Hypothalamus (tissue), 51 donors: ENCODE measurements at places on chromosomes 6 and 20.
A peak's percentile ranks its signal among the peaks of the same experiment; 100 is the strongest.

GRCh38 chr20:51750037-51750769, 18.0 kb downstream of the ATP9A start:
- peak; percentile 60 for DNase-seq

DNA sequence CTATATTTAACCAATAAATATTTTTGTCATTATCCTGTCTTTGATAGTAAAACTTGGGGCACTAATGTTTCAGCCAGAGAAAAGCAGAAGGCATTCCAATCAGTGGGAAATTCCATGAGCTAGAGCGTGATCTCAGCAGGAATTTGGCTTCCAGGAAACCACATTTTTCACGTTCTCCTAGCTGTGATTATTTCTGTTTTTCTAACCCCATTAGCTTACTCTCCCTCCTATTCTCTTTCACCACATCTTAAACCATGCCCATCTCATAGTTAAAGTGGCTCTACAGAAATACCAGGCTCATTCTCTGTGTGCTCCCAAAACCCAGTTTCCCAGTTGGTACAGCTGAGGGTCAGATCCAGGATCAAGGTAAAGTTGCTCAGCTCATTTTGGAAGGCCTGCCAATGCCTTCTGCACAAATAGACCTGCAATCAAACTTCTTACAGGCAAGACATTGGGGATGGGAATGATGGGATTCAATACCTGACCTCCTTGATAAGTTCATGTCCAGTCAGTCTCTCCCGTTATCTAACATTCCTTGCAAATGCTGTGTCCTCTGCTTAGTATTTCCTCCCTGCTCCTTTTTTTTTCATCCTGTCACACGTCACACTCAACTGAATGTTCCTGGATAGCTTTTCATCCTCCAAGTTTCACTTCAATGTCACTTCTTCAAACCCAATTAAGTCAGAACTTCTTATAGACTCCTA, 33.1 kb upstream of the TMEM30A start:
- no peak for DNase-seq

DNA sequence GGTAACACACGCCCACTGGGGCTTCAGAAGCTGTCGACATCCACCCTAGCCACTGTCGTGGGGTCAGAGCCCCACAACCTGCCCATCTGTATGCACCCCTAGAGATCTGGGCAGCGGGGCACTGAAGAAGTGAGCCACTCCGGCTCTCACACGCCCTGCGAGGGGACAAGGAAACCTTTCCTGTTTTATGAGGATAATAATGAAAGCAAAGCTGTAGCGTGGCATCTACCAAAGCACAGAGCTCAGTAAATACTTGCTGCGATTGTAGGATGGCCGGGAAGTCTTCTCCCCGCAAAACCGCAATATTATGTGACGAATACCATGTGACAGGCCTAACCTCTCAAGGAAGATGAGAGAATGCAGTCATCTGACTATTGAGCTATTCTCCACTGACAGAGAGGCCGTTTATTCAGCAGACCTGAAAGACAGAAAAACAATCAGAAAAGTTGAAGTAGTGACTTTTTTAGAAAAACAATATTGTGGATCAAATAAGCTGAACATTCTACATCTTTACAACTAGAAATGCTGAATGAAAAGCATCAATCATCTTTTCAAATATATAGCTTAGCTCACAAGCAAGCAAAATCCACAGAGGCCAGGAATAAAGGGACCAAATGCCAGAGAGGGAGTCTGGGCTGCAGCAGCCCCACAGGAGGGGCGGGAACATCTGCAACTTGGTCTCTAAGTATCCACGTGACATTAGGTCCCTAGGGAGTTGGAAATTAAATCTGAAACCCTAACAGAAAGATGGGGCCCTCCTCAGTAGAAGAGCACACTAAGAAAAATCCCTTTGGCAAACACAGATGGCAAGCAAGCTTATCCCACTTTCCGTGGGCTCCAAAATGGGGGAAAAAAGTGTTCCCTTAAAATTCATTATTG, 207.8 kb downstream of the TTLL2 start:
- no peak for DNase-seq

- DNase-seq: no peak
These were observed 560 bp downstream of the YTHDF1 start for GRCh38 chr20:63215101-63216040.

DNA sequence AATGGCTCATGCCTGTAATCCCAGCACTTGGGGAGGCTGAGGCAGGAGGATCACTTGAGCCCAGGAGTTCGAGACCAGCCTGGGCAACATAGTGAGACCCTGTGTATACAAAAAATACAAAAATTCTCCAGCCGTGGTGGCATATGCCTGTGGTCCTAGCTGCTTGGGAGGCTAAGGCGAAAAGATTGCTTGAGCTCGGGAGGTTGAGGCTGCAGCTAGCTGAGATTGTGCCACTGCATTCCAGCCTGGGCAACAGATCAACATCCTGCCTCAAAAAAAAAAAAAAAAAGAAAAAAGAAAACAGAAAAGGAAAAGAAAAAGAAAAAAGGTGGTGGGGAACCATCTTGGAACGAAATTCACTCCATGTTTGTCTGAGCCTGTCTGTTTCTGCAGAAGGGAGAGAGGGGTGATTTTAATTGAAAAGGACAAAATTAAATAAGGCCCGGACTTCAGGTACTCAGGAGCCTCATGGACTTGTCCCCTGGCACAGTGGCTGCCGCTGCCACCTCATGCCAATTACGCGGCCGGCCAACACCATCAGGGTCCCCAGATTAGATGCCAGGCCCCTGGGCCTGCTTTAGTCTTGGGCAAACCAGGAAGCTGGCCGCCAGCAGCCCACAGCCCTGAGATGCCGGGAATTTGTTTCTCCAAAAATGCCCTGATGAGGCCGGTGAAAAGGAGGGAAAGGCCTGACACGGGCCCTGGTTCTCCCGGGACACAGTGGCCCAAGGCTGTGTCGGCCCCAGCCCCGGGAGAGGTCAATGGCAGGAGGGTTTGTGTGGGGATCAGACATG, 37.8 kb upstream of the STX16 start:
- DNase-seq: no peak

DNA sequence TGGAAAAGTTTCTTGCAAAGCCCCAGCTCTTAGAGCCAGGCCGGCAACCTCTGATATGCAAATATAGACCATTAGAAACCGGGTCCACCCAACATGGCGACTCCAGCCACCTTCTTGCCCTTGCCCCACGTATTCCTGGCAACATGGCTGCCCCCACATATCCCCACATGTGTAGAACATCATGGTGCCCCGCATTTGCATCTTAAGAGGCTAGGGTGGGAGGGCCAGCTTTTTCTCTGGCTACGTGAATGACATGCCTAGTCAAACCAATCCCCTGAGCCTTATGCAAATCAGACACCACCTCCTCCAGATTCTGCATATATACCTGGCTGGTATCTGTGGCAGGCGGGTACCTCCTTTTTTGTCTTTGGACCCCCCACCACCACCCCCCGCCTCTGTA, 106.1 kb upstream of the PTPRT start:
- DNase-seq: no peak

GRCh38 chr20:58402827-58403226, 13.8 kb downstream of the VAPB start:
- DNase-seq: no peak

- no peak for DNase-seq
These were observed 901 bp downstream of the KCNK15 start for GRCh38 chr20:44746367-44747165.

- peak; percentile 69 for DNase-seq
These were observed 1.5 kb downstream of the COL12A1 start for GRCh38 chr6:75204217-75204958.

DNA sequence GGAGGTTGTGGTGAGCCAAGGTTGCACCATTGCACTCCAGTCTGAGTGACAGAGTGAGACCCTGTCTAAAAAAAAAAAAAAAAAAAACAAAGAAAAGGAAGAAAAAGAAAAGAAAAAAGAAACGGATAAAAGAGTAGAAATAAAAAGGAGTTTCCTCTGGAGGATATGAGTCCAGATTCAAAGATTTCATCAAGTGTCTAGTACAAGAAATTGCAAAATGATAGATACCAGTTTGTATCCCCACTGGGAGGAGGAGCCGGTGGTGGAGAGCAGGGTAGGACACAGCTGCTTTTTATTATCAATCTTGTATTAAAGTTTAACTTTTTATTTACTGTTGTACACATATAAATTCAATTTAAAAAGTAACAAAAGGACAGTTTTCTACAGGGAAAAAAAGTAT, 113.9 kb downstream of the BMP7 start:
- no peak for DNase-seq

- DNase-seq: no peak
These were observed 238.5 kb downstream of the ZFAND3 start for GRCh38 chr6:38057994-38058393.

DNA sequence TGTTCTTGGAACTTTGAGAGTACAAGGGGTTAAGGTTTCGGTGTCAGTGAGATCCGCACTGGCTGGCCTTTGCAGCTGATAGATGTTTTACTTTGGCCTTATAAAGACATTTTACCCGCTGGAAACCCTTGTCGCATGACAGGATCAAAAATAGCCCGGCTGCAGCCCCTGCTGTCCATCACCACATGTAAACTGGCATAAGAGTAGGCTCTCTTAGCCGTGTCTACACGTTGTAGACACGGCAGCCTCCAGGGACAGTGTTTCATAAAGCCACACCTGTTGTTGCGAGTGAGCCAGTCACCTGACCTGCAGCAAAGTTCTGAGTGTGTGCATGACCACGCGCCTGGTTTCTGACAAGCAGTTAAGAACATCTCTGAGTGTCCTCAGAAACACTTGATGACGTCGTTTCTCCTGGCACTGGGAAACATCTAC, 8.5 kb downstream of the RBM24 start:
- DNase-seq: no peak

GRCh38 chr6:8108759-8109539, 6.6 kb upstream of the EEF1E1 start:
- no peak for DNase-seq

DNA sequence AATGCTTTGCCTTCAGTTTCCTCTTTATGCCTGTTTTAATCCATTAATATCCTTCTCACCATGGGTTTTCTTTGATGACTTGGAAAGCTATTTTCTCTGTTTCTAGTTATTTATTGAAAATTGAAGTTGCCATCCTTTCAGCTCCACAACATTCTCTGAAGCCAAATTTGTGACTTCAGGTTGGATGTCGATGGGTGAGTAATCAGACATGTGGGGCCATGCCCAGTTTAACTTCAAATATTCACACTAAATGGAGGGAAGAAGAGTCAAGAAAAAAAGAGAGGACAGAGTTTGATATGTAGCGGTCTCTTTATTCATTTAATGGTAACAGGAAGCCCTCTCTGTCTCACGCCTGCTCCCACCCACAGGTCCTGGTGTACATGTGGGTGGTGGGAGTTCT, 89.1 kb upstream of the RIPOR2 start:
- no peak for DNase-seq

GRCh38 chr6:84150705-84151104, 76.7 kb downstream of the CEP162 start:
- no peak for DNase-seq

DNA sequence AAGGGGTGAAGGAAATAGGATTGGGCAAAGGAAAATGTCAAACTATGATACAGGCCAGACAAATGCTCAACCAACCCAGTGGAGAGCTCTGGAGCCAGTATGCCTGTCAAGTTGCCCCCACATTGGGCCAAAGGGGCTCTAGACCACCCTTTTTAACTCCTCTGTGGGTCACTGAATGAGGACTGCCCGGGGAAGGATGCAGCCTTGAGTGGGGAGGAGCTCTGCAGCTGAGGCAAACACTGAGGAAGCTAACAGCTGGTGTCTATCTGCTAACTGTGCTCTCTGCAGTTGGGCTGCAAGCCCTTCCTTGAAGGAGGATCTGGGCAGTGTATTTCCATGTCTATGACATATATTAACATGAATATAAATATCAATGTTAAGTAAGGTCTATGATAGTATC, 98.4 kb upstream of the PRSS16 start:
- no peak for DNase-seq

GRCh38 chr6:27293436-27294098, 18.5 kb downstream of the POM121L2 start:
- no peak for DNase-seq

GRCh38 chr6:118650582-118651281, 659 bp downstream of the CEP85L start:
- DNase-seq: no peak

DNA sequence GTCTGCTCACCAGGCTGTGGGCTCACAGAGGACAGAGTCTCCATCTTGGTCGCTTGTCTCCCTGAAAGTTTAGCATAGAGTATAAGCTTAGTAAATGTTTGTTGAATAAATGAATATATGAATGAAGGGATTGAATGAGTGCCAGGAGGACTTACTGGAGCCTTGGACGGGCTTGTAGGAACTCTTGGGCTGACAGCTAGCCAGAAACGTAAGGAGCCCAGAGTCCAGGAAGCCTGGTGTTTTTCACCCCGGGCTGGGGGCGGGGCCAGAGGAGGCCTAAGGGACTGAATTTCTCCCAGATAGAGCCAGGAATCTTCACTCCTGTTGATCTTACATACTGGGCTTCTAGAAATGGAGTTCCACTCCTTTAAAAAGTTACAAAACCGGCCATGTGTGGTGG, 68.5 kb upstream of the SRSF6 start:
- no peak for DNase-seq

GRCh38 chr6:109298605-109299264, 83.5 kb downstream of the CD164 start:
- no peak for DNase-seq

DNA sequence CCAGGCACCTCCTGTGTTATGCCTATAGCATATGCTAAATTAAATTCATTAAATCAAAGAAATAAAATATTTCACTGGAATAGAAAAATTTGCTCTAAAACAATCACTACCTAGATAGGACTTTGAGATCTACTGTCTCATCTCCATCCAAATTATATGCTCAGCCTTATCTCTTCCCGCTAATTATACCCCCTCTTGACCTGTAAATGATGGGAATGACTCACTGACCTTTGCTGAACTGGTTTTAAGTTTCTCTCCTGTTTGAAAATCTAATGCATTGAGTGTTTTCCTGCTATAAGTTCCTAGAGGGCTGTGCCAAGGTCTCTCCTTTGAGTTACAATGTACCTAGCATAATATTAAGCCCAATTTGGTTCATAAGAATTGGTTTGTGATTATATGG, 110.1 kb downstream of the BMP2 start:
- DNase-seq: no peak

- no peak for DNase-seq
These were observed 241.2 kb downstream of the UST start for GRCh38 chr6:148987982-148988381.

DNA sequence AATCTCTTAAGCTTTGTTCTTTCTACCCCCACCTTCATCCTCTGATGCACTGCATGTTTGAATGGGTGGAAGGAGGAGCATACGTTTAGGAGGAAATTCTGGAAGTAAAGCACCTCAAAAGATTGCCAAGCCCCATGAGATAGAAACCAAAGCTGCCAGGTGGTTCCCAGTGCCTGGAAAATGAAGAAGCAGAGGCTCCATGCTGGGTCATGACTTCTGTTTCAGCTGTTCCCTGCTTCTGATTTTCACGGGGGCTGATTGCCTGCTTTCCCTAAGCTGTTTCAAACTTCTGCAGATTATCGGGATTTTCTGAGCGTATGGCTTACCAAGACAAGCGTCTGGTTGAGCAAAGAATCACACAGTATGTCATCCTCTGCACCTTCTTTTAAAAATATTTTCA, 87.5 kb upstream of the SYNDIG1 start:
- DNase-seq: no peak

DNA sequence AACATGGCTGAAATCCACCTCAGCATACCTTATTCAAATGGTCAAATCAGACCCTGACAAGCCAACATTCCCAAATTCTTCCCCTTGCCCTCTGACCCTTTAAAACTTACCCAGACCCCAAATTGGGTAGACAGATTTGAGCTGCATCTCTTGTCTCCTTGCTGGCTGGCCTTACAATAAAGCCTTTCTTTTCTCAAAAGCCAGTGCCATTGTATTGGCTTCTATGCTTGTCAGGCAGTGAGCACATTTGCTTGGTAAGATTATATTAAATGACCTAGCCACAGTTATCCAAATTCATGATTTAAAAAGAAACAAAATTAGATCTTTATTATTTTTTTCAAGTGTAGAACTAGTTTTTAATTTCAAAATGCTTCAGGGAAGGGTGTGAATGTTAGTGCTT, 67.8 kb upstream of the FAM83B start:
- no peak for DNase-seq
